ENCODE measurements at places on chromosomes 11 and 22.

- no peak for DNase-seq
These were observed 59.6 kb upstream of the SHANK2 start for GRCh38 chr11:71311928-71312510.

- no peak for DNase-seq
These were observed 59.0 kb upstream of the KCNQ1OT1 start for GRCh38 chr11:2758751-2759150.

DNA sequence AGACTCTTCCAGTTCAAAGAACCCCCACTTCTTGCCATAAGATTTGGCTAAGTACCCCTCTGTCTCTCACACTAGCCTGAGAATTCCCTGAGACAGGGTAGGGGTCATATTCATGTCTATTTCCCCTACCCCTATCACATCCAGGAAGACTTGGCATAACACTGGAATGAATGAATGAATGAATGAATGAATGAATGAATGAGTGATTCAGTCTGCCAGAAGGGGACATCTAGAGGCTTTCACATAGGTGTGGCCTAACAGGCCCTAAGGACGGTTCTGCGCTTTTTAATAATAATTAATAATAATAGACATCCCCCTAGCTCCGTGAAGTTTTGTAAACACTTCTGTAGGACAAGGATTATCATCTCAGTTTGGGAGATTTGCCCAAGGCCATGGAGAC lies 415.7 kb downstream of the TENM4 start:
- DNase-seq, result no peak

- no peak for DNase-seq
These were observed 39.2 kb upstream of the SLC36A4 start for GRCh38 chr11:93236741-93237675.

DNA sequence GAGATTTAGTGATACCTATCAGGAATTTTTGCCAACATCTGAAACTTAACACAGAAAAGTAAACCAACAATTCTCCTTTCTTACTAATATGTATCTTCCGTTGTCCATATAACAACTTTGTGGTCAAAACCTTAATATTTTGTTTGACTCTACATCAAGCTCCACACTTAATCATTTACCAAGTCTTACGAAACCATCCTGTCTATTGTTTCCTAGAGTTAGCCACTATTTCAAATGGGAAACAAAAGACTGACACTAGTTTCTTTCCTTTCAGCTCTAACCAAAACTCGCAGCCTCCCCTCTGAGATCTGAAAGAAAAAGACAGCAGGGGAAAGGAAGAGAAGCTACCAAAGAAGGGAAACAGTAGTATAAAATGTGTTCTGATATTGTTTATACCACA lies 26.5 kb upstream of the PRDM10 start:
- DNase-seq, result no peak

- no peak for DNase-seq
These were observed 45.2 kb downstream of the LGR4 start for GRCh38 chr11:27427183-27427980.

GRCh38 chr11:22581354-22582150 lies 44.1 kb downstream of the FANCF start:
- DNase-seq, result no peak

- no peak for DNase-seq
These were observed 56.8 kb downstream of the ZBTB16 start for GRCh38 chr11:114116357-114116756.

DNA sequence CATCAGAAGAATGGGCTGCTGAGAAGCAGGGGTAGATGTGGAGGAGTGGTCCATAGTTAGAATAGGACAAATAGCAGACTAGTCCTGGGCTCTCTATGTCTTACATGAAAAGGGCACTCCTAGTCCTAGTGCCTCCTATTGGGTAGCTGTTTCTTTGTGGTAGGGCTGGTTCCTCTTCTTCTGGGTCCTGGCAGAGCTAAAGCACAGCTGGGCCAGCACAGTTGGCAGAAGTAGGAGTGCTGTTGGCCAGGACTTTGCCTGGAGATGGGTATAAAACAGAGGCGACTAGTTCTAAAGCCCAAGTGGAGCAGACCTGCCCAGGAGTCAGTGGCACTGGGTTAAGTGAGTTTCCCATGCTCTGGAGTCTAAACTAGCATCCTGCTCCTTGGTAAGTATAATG lies 55.2 kb downstream of the PPFIBP2 start:
- no peak for DNase-seq

GRCh38 chr11:117901601-117902000 lies 25.1 kb upstream of the FXYD6 start:
- no peak for DNase-seq

DNA sequence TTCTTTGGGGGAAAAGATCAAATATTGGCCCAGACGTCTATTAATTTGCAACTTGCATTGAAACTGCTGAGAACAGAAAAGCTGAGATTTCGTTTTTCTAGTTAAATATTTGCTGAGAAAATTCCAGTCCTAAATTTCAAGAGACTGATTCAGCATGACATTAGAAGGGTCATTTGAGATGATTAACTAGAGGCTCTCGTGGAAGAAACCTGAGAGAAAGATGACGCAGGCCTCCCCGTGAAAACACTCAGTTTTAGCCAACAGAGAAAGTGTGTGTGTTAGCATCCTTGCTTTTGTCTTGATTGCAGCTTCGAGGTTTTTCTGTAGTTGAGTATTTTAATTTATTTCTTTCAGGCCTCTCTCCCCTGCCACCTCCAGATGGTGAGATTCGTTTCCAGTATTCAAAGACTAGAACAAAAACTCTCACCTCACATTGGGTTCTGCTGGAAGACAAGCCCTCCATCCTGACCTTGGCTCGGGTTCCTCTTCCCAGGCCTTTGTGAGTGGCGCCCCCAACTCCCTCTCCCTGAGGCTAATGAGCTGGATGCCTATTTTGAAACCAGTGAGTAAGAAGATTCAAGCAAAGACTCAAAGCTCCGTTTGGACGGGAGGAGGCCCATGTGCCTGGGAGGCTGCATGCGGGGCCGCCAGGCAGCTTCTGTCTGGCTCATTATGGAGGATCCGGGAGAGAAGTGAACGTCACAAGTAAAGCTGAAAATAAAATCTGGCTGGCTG lies 52.4 kb downstream of the CELSR1 start:
- DNase-seq, result no peak

GRCh38 chr11:47377571-47378009 lies 757 bp downstream of the SPI1 start:
- DNase-seq, result peak; percentile 55

DNA sequence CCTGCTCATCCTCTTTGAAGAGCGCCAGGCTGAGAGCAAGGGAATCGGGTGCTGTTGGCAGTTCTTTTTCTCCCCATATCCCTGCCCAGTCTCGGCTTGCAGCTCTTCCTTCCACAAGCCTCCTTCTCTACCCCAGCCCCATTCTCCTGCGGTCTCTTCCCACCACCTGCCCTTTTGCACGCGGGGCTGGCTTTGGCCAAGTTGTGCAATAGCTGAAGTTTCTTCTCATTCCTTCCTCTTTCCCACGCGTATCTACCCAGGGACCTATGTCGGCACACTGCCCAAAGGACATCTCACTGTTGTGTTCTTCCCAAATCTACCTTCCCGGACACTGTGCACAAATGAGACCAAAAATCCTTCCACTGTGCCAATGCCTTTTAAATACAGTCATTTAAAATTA lies 22.3 kb upstream of the HTR3A start:
- peak; percentile 56 for DNase-seq

- no peak for DNase-seq
These were observed 28.7 kb downstream of the EIF4G2 start for GRCh38 chr11:10780040-10780439.

GRCh38 chr11:67032830-67033551 lies 10.1 kb downstream of the SYT12 start:
- DNase-seq, result no peak

DNA sequence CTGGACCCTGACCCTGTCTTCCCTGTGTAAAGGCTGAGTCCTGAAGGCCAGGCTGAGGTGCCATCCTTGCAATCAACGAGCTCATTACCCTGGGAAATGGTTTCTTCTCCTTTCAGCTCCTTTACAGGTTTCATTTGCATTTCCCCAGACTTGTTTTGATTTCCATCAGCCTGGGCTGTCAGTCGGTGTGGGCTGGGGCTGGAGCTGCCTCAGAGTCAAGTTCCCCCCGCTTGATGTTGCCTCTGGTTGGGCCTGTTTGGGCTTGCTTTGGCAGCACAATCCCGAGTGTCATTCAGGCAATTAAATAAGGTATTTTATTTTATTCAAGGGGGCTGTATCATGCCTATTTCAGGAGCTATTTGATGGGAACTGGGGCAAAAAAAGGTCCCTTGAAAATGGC lies 424.9 kb downstream of the INSC start:
- DNase-seq, result no peak

DNA sequence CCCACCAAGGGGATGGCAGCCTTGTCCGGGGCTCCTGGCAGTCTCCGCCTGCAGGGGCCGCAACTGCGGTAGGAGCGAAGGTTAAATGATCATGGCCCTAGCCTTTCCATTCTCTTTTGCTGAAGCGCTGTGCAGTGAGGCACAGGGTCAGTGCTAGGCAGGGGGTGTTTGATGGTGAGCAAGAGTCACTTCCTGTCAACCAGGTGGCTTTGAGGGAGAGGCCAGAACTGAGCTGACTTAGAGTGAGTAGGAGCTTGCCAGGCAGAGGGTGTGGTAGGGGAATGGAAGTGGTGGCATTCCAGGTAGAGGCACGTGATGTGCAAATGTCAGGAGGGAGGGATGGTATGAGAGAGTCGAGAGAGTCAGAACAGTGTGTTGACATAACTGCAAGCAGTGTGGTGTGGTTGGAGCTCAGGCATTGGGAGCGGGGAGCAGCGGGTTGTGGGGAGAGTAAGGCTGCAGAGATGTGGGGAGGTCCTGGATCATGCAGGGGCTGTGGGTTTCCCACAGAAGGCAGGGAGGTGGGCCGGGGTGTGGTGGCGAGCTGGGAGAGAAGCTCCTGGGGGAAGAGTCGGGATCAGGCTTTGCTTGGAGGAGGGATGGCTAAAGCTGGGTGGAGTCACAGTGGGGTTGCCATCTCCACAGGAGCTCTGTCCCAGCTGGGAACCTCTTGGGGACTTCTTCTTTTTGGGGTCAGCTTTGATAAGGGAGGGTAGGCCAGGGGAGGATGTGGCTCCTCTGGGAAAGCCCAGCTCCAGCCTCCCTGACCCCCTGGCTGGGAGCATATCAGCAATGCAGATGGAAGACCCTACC lies 33.3 kb downstream of the AMPD3 start:
- no peak for DNase-seq

- no peak for DNase-seq
These were observed 5.9 kb downstream of the GNG3 start for GRCh38 chr11:62713343-62713742.

GRCh38 chr11:133266986-133267385 lies 265.3 kb downstream of the OPCML start:
- DNase-seq, result no peak

GRCh38 chr11:72826942-72827480 lies 12.8 kb downstream of the ATG16L2 start:
- no peak for DNase-seq
